ENCODE measurements at places on chromosomes 12 and 14.

DNA sequence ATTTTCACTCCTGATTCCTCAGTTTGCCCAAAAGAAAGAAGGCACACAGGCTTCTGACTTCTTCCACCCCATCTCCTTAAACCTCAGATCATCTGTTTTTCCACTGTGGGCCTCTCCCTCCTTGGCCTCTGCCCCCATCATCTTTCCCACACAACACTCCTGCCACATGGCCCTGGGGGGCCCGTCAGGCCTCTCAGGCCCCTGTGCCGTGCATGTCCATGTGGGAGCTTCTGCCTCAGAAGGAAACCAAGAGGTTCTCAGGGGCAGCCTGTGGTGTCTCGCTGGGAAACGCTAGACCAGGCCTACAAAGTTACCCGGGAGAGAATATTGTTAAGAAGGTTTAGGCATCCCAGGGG, 8.0 kb downstream of the KLHL33 start:
- DNase-seq = no peak

- no peak for DNase-seq
Observed at GRCh38 chr14:21882226-21882625, 208.6 kb upstream of the OR4E1 start.

- no peak for DNase-seq
Observed at GRCh38 chr12:32273712-32274111, 125.6 kb upstream of the FGD4 start.

GRCh38 chr14:67410313-67410712, 1.7 kb downstream of the PLEK2 start:
- DNase-seq = no peak

GRCh38 chr14:94396628-94397225, 8.3 kb upstream of the SERPINA1 start:
- no peak for DNase-seq

DNA sequence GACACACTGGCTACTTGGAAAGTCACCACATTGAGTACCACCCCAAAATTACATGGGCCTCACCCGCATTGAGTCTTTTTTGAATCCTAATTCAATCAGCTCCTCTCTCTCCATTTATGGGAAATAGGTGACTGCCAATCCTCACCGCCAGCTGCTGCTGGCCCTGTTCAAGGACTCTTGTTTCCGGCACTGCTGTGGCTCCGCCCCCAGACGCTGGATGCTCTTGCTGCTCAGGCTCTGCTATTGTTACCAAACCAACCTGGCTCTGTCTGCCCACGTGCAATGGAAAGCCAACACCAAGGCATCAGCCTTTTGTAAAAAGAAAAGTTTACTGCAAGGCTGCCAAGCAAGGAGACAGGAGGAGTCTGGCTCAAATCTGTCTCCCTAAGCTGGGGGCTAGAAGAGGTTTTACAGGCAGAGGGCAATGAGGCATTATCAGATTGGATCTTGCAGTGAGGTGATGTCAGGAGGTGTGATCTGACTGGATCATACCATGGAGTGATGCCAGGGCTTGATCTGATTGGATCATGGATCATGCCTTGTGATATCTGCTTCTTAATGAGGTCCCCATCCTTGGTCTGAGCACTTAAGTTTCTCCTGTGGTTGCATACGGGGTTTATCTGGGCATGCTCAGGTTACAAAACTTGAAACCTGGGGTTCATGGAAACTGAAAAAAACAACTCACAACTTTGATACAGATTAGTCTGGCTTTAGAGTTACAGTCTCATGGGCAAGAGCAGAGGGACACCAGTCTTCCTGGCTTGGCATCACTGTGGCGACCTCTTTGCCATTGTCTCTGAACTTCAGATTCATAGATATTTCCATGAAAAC, 117.1 kb upstream of the SLC35F4 start:
- DNase-seq = peak; percentile 69

GRCh38 chr14:26414926-26415325, 182.9 kb downstream of the NOVA1 start:
- DNase-seq = no peak

DNA sequence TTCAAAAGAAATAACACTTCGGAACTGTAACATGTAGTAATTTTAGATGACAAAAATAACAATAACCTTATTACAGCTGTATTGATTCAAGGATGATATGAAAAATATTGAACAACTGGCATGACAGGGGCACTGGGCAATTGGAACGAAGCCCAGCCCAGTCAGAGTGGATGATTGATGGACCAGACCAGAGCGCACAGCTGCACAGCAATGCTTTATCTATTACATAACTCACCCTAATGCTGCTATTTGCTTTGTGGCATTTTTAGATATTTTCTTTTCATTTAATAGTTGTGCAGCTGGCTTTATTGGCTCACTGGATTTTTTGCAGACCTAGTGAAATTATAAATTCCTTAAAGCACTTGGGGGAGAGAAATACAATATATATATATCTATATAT, 26.9 kb upstream of the FERMT2 start:
- DNase-seq = no peak

DNA sequence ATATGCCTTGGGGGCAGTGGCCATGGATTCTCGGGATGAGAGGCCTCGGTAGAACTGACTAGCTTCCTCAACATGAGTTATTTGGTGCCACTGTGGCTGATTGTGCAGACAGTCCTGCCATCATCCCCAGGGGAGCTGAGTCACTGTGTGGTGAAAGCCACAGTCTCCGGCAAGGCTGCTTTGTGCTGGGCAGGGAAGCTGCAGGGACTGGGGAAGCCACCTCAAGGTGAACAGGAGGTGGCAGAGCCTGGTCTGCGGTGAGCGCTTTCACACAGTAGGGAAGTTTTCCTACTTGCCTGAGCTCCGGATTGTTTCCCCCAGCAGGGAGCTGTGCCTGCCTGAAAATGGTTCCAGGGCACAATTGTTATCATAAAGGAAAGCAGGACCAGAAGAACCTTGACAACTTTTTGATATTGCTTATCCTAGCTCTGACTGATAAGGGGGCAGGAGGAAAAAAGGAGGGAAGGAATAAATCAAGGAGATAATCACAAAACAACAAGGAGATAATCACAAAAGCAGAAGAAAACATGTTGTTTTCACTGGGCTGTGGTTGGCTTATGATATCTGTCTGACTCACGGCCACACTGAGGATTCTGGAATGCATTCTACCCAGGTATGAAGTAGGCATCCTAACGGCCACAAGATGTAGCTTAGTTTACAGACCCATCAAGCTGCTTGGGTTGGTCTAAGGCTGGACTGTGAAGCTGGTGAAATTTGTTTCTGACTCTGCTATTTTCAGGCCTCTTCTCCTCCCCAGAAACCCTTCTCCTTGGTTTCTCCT, 32.2 kb upstream of the GNG2 start:
- no peak for DNase-seq

GRCh38 chr14:89466484-89466883, 49.5 kb upstream of the FOXN3 start:
- DNase-seq = no peak

GRCh38 chr12:113756609-113757008, 209.5 kb downstream of the RBM19 start:
- DNase-seq = no peak

- peak; percentile 9 for DNase-seq
Observed at GRCh38 chr12:49200919-49201594, 12.2 kb upstream of the TUBA1A start.

DNA sequence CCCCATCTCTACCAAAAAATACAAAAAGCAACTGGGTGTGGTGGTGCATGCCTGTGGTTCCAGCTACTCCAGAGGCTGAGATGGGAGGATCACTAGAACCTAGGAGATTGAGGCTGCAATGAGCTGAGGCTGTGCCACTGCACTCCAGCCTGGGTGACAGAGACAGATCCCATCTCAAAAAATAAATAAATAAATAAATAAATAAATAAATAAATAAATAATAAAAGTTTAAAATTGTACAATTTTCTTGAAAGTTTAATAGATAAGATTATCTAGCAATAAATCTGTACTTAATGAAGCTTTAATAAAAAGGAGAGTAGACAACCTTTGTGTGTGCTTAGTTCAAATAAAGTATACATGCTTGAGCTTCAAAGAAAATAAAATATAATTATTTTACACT, 310.0 kb upstream of the LRIG3 start:
- no peak for DNase-seq

Measured in NCI-H510A (cell line).